ENCODE measurements at places on chromosomes 11 and 22.

DNA sequence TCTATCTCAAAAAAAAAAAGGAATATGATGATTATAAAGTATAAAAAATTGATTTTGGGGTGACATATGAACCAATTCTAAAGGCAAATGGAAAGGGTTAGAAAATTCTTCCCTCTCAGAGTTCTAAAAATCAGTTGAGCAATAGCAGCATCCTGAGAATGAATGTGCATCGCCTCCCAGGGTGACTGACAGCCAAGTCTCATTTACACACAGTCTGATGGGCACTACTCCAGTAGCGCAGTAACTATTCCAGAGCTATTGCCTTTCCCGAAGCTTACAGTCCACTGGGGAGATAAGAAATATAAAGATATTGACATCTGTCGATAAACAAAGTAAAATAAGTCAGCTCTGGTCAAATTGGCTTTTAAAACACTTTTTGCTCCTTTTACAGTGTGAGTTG lies 32.3 kb upstream of the SORL1 start:
- DNase-seq = no peak

GRCh38 chr11:45772986-45773785 lies 31.8 kb upstream of the SLC35C1 start:
- DNase-seq = no peak

DNA sequence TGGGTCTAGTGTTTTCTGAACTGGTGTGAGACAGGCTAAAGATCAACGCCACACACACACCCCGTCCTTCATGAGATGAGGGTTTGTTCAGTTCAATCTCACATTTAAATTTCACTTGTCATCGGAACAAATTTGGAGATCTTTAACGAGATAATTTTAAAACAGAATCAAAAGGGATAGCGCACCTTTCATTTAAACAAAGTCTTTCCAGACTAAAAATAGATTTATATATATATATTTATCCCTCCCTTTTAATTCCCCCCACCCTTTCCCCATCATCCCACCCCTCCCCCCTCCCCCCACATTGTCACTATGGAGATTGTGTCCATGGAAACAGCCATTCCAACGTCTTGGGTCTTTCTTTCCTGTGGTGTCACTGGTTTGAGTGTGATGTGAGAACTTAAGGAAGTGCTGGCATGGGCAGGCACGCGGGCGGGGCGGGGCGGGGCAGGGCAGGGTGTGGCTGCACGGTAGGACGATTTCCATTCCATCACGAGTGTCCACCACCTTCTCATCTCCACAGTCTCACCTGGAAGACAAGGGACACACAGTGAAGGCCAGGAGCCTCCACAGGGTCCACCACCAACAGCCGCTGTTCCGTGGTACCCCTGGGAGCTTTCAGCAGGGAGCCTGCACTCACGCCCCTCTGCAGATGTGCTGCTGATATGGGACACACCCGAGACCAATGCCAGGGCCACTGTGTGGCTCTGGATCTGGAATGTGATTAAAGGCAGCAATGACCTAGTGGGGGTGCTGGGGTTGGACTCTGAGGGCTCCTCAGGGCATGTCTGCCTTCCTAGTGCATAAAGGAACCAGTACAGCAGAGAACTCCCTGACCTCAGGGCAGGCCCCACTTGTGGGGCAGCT lies 30.5 kb upstream of the CYP2D6 start:
- no peak for DNase-seq

DNA sequence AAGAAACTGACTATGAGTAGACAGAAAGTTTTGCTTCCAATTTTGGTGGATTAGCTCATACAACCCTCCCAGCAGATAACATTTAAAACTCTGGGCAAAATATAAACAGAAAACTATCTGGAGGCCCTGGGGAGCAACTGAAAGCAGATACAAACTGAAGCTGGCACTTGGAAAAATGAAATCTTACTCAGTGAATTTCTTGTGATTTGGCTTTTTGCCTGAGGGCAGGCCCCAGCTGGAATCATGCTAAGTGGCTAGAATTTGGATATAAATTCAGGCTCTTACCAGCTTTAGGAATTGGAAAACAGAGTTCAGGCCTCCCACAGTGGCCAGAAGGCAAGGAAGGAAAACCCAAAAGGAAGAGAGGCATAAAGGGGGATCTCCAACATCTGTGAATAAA lies 85.8 kb downstream of the EFCAB6 start:
- no peak for DNase-seq

DNA sequence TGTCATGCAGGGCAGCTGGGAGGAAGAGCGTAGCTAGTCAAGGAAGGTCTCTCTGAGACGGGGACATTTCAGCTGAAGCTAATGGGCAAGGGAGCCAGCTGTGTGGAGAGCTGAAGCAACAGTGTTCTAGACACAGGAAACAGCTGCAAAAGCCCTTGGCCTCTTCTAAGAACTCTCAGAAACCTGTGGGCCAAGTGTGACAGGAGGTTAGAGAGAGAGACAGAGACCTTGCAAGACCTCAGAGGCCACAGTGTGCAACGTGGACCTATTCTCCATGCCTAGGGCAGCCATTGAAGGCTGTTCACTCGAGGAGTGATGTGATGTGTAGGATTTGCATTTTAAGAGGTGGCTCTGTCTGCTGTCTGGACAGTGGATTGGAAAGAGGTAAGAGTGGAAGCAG lies 48.7 kb upstream of the TNRC6B start:
- no peak for DNase-seq

- no peak for DNase-seq
Measured at GRCh38 chr11:12161137-12161536, 50.7 kb downstream of the MICAL2 start.

GRCh38 chr11:64713781-64714363 lies 9.1 kb downstream of the NRXN2 start:
- DNase-seq = no peak

DNA sequence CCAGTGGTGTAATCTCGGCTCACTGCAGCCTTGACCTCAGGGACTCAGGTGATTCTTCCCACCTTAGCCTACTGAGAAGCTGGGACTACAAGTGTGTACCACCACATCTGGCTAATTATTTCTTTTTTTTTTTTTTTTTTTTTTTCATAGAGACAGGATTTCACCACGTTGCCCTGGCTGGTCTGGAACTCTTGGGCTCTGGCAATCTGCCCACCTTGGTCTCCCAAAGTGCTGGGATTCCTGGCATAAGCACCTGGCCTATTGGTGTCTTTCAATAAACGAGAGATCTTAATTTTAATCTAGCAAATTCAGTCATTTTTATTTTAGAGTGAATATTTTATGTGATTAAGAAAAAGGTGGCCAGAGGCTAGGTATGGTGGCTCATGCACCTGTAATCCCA lies 40.1 kb downstream of the DGCR2 start:
- no peak for DNase-seq

DNA sequence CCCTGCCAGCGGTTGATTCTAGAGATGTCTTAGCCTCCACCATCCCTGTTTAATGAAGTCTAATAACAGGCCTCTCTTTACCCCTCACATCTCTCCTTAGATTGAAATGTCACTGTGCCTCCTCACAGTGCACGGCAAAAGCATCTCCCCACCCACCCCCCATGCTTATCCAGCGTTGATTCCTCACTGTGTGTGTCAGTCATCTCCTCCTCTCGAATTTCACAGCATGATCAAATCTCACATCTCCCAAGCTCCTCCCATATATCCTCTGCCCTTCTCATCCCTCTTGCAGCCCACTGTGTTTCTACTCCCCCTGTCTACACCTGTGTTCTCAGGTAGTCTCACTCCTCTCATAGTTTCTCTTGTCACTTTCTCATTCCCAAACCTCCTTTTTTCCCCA lies 84.6 kb downstream of the DBX1 start:
- DNase-seq = no peak

GRCh38 chr11:82458761-82459160 lies 274.9 kb downstream of the FAM181B start:
- DNase-seq = no peak

GRCh38 chr11:66123902-66124301 lies 53.8 kb downstream of the PACS1 start:
- DNase-seq = no peak

GRCh38 chr11:79396674-79397073 lies 44.2 kb downstream of the TENM4 start:
- DNase-seq = no peak

DNA sequence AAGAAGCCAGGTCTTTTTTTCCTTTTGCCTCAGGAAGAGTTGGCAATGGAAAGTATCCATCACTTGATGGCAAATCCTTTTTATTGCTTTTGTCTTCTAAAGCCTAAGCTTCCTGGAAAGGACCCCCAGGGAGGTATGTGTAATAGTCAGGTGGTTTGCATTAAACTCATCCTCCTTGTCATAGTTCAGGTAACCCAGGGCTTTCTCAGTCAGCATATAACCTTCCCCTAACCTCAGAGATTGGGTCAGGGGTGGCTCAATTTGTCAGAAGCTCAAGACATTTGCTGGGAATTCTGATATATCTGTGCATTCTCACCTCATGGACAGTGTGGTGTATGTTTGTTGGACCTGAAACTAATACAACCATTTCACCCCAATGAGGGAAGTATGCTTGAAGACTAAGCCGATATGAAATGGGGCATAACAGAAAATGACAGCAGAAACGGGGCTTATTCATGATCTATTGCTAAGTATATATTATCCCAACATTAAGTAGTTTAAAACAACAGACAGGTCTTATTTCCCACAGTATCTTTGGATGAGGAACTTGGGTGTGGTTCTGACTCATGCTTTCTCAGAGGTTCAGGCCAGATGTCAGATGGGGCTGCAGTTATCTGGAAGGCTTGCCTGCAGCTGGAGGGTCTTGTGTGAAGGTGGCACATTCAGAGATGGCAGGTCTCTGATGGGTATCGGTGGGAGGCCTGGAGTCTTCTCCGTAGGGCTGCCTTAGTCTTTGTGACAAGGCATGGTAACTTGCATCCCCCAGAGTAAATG lies 135.8 kb upstream of the SPON1 start:
- no peak for DNase-seq

DNA sequence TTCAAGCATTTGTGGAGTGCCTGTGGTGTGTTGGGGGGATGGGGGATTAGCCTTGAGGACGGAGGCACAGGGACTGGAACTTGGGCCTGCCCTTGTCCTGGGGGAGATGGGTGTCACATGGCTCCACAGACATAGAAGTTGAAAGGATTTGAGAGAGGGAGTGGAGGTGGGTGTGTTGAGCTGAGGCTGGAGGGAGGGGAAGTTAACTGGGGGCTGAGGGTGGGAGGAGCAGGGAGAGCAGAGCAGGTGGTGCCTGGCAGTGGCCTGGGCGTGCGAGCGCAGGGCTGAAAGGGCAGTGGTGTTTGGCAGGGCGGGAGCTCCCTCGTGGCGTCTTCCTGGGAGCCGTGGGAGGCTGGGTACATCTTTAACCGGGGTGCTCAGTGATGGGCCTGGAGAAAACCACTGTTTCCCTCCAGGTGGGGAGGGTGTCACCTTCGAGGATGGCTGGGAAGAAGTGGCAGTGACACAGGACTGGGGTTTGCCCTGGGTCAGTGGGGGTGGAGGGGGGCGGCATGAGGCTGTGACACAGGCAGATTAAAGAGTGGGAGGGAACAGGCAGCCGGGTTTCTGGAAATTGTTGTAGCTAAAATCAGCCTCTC lies 45.5 kb downstream of the AP2A2 start:
- DNase-seq = no peak

DNA sequence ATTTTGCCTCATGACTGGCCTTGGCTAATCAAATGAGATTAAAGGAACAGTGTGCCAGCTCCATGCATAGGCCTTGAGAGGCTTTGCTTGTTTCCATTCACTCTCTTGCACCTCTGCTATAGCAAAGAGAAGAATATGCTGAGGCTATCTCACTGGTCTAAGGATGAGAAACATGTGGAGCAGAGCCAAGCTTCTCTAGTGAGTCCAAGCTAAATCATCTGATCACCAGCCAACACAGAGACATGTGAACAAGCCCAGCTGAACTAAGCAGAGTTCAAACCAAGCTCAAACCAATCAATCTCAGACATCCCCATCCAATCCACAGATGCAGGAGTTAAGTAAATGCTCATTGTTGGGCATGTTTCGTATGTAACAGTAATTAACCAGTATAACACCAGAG lies 69.4 kb upstream of the API5 start:
- DNase-seq = no peak

GRCh38 chr11:64253481-64253880 lies 2.2 kb downstream of the PLCB3 start:
- no peak for DNase-seq

DNA sequence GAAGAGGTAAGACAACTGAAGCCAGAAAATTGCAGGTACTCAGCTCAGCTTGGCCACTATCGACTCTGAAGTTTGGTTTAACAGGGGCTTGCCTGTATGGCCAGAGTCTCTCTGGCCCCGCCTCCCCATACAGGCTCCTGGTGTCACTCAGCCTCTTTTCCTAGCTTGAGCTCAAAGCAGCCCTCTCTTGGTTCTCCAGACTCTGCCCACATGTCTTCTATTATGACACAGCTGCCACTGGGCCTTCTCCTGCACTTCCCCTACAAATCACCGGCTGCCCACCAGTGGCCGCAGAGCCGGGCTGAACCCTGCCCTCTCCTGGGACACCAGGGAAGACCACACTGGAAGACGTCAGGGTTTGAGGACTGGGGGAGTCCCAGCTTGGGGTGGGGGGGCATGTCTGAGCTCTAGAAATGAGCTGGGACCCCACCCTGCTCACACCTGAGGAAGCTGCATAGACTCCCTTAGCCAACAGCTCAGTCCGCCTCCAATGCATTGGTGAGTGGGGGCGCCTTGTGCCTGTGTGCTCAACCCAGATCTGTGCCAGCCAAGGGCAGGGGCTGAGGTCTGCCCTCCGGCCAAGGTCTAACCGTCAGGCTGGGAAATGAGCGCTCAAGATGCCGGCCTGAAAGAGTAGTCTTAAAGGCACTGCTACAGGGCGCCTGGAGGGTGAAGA lies 94.4 kb upstream of the LMO1 start:
- DNase-seq = no peak

- DNase-seq = no peak
Measured at GRCh38 chr22:32752326-32752725, 49.2 kb upstream of the TIMP3 start.

DNA sequence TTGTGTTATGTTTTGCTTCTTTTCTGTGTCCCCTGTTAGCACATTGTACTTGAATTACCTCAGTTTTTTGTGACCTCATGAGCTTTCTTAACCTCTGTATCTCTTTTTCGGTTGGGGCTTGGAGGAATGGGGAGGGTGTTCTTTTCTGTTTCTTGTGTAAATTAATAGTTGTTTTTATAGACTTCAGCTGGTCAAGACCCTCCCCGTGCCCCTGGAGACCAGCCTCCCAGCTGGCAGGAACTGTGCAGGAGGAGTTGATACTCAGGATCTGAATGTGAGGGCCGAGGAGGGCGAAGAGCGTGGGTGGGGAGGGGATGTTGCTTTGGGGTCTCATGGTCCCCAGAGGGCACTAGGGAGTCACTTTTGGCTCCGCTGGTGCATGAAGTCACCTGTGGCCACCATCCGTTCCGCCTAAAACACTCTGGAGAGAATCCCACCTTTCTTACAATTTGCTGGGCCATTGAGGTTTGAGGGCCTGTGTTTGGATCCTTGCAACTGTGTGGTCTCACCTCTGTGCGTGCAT lies 44.3 kb upstream of the NNMT start:
- DNase-seq = no peak

DNA sequence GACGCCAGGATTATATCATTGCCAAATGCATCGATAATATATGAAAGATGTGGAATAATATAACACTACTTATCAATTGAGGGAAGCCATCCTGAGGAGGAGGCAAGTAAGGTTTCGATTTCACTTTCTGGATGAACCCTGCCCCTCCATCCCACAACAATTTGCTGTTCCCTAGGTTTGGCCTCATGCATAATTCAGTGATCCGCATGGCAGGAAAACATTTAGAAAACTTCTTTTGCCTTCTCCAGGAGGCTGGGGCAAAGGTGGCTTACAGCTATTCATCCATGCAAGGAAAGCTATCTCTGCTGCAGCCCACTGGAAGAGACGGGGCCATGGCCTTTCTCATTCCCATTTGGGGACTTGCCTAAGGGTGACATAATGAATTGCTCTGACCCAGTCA lies 489.4 kb upstream of the CADM1 start:
- DNase-seq = no peak
